Skeletal muscle cell (primary cell): ENCODE measurements at places on chromosomes 1 and 21.

DNA sequence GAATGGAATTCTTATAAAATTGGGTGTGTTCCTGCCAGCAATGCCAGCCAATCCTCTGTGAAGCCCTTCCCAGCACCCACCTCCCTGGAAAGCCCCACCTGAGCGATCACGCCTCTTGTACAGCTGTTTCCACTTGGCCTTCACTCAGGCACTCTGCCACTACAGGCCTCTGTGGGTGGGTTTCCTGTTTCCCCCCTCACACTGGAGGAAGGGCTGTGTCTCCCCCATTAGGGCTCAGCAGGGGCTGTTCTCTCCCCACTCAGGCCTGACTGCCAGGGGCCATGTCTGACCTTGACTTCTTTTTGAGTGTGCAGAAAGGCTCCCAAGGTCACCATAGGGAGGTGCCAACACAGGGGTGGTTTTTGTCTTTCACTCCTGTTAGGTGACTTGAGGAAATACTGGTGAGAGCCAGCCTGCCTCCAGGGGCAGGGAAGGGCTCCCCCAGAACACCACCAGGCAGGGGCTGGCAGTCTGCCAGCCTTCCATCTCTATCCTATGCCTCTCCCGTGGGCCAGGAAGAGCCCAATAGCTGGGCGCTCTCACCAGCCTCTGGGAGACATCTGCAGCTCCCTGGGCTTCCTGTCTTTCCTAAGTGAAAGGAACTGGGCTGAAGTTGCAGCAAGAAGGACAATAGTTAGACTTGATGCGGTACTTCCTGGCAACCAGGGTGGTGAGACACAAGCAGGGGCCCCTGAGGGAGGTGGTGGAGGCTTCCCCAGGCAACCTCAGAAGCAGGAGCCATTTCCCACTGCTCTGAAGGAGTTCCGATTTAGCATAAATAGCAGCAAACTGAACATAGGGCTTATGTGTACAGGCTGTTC lies 49.1 kb downstream of the ELK4 start:
- no peak for DNase-seq

- no peak for DNase-seq
Observed at GRCh38 chr1:56505792-56506743, 73.3 kb downstream of the PLPP3 start.

- no peak for DNase-seq
Observed at GRCh38 chr1:22959545-22960360, 12.9 kb downstream of the LACTBL1 start.

DNA sequence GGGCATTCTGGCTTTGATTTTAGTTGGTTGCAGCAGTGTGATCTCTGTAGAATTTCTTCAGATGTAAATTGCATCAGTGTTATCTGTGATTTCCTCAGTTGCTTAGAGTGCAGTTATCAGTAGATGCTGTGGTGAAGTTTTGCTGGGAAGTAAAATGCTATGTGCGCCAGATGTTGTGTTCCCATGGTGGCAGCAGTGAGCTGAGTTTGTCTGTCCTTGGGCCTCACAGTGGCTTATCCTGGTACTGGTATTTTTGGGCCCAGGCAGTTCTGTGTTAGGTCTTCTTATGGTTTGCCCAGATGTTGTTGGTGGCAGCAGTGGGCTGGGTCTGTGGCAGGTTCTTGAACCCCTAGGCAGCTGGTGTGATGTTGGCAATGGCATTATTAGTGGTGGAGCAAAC lies 1242.1 kb downstream of the PLA2G4A start:
- DNase-seq = no peak

- no peak for DNase-seq
Observed at GRCh38 chr1:151062741-151063371, 2.7 kb downstream of the MLLT11 start.

GRCh38 chr1:44811234-44811633 lies 2.9 kb downstream of the BTBD19 start:
- no peak for DNase-seq

- no peak for DNase-seq
Observed at GRCh38 chr1:186958520-186958919, 129.8 kb downstream of the PLA2G4A start.

DNA sequence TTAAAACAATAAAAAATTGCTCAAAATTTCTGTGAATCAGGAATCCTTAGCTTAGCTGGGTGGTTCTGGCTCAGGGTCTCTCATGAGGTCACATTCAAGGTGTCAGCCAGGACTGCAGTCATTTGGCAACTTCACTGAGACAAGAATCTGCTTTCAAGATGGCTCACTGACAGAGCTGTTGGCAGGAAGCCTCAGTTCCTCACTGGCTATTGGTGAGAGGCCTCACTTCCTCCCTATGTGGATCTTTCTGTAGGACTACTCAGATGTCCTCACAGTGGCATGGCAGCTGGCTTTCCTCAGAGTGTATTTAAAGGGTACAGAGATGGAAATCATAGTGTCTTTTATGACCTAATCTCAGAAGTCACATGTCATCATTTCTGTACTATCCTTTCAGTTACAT lies 785.7 kb downstream of the ADGRL2 start:
- DNase-seq = no peak

DNA sequence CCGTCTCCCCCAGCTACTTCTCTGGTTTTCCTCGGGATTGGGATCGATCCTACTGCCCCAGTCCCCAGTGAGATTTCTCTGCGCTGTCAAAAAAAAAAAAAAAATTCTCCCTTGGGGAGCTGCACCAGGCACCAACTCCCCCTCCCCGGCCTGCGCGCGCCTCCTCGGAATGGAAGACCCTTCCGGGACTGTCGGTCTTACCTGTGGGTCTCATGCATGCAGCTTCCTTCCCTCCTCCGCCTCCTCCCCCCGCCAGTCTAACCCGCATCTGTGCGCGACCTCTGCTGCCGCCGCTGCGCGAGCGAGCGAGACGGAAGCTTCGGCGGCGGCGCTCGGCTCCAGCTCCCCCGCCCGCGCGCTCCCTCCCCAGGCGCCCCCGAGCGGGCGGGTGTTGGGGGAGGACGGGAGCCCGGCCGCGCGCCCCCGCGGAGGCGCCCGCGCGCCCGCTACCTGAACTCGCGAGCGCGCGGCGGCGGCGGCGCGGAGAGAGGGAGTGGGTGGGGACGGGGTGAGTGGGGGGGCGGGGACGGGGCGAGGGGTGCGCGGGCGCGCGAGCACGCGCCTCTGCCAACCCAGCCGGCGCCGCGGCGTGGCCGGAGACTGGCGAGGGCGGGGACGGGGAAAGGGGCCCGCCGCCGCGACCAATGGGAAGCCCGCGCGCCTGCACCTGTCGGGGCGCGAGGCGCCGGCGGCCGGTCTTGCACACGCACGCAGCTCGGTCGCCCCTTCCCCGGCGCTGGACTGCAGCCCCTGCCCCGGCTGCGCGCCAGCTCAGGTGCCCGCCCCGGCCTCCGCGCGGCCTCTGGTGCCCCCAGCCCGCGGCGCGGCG lies at the start of gene SUSD4:
Gene SUSD4 (minus strand): TSS at position 321 of the 829 bp plus-strand sequence. CDS start 751 bp downstream, outside the sequence.
- no peak for DNase-seq
